ENCODE measurements at places on chromosomes 6 and 20.

DNA sequence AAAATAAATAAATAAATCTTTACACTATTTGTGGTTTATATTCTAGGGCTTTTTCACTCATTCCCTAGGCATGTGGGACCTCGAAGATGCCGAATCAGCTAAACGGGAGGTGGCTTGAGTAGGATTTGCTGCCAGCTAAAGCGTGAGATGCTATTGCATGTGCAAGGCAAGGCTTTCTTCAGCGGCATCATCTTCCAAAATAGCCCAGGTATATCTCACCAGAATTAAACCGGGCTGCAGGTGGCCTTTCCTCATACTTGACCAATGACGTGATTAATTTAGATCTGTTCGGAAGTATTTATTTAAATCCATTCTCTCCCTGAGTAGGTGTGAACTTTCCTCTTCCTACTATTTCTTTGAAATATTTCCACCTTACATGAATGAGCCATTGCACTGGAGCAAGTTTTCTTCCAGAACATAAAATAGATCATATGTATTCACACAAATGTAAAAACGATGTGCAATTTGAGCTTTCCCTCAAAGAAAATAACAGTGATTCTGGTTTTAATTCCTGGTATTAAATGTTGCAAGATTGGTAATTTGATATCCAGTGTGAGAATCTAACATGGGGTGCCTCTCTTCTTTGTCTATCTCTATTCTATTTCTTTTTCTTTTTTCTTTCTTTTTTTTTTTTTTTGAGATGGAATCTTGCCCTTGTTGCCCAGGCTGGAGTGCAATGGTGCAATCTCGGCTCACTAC, 24.3 kb upstream of the ZNF217 start:
- no peak for DNase-seq

DNA sequence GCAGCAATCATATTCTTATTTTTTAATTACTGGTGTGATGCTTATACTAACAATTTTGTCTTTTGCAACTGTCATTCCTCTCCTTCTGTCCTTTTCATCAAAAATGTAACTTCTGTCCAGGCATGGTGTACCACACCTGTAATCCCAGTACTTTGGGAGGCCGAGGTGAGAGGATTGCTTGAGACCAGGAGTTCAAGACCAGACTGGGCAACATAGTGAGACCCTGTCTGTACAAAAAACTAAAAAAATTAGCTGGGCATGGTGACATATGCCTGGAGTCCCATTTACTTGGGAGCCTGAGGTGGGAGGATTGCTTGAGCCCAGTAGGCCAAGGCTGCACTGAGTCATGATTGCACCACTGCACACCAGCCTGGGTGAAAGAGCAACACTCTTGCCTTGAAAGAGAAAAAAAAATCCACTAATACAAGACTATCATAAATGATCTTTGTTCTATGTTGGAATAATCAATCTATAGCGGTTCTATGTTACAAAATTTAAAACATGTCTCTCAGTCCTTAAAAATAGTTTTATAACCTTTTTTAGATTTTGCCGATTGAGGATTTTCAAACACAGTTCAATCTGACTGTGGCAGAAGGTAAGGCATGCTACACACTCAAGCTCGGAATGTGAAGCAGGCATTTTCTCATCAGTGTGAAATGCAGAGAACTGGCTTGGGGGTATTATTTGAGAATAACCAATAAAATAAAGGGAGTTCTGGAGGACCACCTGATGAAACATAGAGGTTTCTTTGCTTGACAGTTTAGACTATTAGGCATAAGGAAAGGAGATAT, 70.4 kb downstream of the ENPP1 start:
- no peak for DNase-seq

DNA sequence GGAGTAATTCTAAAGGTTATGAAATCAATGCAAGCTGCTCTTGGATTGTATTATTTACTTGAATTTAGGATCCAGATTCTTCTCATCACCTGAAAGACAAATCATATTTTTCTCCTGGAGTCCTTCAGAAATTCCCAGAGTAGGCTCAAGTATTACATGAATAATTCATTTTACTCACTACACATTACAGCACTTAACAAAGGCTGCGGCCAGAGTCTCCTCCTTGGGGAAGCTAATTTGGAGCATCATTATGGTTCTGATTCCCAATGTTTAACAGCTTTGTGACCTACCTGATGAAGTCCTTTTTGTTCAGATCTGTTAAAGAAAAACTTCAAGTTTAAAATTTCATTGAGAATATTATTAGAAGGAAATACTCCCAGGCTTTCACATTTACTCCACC, 28.7 kb downstream of the GRIK2 start:
- DNase-seq: no peak

GRCh38 chr6:132062626-132063025, 111.5 kb upstream of the CCN2 start:
- no peak for DNase-seq

DNA sequence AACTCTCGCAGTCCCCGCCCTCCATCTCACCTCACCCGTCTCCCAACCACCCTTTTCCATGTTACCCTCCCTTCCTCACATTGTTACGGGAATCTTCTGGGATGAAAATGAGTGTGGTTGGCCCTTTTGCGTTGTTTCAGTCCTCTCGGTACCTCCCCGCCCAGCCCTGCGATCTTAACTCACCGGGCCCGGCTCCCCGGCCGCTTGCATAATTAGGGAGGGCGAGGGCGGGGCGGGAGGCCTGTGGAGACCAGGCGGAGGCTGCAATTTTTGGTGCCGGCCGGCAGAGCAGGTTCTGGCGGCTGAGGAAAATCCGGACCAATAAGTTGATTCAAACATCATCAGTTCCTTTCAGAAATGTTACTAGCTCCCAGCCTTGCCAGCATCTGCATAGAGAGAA, 25.2 kb downstream of the TFAP2B start:
- DNase-seq: no peak

Data from activated T-cell treated with anti-CD3 and anti-CD28 coated beads for 48 hours (primary cell).